Smooth muscle cell of the brain vasculature (primary cell): ENCODE measurements at places on chromosomes 12 and 14.

GRCh38 chr12:72256725-72257124 is 15.4 kb upstream of the TRHDE start:
- no peak for DNase-seq

DNA sequence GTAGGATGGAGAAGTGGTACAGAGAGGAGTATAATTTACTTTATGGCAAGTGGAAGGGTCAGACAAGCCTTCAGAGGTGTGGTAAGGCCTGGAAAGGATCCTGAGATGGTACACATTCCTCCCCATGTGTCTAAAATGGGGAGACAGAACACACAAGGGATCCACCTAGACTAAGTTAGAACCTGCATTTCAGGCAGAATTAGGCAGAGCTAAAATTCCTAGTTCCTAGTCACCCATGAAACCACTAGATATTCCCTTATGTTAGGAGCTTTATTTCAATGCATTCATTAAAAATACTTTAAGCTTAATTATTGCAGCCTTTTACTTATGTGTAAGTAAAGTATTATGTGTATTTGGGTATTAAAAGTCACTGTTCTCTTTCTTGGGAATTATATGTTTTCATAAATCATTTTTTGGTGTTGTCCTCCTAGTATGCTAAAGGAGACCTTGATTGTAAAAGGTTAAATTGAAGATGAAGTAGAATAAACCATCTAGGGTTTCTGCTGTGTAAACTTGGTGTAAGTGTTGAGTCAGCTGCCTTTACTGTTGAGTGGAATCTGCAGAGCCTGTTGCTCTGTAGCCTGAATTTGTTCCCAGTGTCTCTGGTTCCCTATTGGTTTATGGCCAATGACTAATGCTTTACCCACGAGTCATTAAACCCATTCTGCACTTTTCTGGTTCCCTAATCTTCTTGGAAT is 423.2 kb downstream of the ATP23 start:
- peak; percentile 47 for DNase-seq

DNA sequence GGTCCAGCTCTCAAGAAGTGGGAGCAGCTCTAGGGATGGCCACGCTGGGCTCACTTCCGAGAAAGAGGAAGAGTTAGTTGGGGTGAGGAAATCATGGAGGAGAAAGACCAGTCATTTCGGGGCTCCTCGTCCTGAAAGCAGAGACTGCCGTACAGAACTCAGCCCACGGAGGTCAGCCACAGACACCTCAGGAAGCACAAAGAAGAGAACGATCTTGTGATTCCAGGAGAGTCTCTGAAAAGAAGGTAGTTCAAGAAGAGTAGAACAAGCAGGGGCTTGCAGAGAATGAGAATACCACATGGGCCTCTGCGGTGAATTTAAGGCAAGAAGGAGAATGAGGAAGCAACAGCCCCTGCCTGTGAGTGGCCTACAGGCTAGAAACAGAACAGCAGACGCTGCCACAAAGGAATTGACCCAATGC is 311.9 kb downstream of the CACNA1C start:
- no peak for DNase-seq

DNA sequence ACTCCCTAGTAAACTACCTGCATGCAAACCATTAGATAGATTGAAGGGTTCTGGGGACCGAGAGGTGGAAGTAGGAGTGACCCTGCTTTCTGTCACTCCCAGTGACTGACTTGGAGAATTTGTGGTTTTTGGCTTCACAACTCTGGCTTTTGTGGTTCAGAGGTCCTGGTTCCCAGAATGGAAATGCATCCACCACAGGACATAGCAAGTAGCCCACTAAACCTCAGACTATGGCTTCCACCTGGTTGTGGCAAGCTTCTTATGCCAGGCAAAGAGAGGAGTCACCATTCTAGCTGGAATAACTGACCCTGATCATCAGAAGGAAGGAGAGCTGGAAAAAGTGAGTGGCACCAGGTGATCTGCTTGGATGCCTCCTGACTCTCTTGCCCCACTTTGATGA is 162.4 kb upstream of the TMEM260 start:
- no peak for DNase-seq

- DNase-seq, result no peak
Observed at GRCh38 chr12:56591126-56591525, 39.0 kb downstream of the BAZ2A start.
